ENCODE measurements at places on chromosomes 3 and 15.

DNA sequence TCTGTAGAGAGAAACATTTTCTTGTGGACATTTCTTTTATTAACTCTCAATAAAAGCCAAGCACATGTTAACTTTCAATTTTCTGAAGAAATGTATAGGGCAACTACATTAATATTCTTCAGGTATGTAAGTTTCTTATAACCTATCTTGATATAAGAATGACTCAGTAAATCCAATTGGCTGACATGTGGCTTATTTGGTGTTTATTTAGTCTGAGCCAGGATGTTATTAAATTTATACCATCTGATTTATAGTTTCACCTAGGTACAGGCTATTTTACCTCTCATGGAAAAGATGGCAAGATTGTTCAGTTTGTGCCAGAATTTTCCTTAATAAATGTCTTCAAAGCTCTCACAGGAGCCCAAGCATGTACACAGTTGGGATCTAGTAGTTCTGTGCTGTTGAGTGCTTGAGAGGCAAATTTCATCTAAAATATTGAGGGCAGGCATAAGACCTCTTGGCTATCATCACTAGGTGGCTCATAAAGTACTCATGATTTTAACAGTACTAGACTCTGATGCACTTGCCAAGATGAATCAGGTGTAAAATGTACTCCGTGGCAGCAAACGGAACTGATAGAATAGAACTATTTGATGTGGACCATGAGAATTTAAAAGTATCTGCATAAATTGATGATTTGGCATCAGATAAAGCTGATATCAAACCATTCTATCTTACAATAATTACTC, 631.9 kb downstream of the RBMS3 start:
- DNase-seq, result no peak

- no peak for DNase-seq
Measured at GRCh38 chr15:60793656-60794055, 314.7 kb upstream of the ICE2 start.

DNA sequence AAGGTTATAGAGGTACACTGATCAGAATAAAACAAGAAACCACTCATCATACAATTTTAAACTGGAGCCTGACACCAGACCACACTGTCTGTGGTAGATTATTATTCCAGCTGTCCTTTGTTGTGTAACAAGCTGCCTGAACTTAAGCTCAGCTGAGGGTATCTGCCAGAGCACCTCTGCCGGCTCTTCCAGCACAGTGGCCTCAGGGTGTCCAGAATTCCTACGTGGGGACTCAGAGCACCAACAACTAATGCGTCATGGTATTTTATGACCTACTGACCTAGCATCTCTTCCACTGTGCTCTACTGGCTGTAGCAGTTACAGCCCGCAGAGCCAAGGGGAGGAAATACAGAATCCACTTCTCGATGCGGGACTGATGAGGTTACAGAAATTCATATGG, 15.6 kb upstream of the RAF1 start:
- no peak for DNase-seq

- DNase-seq, result no peak
Measured at GRCh38 chr3:116743062-116743461, 33.5 kb downstream of the TUSC7 start.

DNA sequence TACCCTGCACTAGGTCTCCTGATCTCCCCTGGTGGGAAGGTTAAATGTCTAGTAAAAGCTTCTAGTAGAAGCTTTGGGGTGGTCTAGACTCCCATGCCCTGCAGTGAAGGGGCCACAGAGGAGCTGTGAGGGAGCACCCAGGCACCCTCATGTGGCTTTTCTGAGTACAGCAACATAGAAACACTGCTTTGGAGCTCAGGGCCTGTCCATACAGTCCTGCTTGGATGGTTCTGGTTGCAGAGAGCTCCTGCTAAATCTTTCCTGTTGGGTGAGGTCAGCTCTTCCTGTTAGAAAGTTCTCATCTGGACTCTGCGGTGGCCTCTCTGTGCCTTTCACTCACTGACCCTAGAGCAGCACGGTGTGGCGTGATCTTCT, 47.8 kb downstream of the GPD1L start:
- DNase-seq, result no peak

DNA sequence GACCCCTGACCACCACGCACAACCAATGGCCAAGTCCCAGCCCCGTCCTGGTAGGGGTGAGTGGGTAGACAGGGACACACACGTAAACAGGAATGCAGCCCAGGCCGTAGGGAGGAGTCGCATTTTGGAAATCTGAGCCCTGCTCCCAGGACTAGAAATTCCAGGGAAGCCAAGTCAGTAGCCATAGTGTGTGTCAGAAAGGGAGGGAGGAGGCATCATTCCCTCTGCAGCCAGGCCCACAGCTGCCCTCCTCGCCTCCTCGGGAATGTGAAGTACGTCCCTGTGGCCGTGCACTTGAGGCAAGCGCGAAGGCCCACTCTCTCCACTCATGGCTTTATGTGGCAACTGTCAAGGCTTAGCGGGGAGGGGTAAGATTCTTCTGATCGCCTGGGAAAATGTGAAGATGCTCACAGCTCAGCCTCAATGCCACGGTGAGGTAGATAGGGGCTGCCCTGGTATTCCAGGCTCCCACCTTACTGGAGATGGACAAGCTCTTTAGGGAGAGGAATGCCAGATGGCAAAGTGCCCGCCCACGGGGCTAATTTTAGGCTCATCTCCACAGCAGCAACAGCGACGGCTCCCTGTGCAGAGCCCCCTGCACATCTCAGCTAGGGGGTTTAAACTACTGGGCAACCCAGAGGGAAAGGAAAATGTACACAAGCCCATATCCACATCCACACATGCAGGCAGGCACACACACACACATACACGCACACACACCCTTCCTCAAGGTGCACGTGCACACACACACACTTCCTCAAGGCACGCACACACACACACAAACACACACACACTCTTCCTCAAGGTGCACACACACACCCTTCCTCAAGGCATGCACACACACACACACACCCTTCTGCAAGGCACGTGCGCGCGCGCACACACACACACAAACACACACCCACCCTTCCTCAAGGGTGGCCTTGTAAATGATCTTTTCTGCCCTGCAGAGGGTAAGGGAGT, 65.5 kb downstream of the ADCY5 start:
- DNase-seq, result no peak
